ENCODE measurements at places on chromosomes 1 and 21.

GRCh38 chr1:56948403-56949023 is 17.3 kb downstream of the C8B start:
- no peak overlapping the region for H3K27ac ChIP-seq
- no peaks in the 10 kb centered on the region for H3K4me1 ChIP-seq
- H3K36me3 ChIP-seq = no peaks in the 10 kb centered on the region
- no peak overlapping the region for H3K4me3 ChIP-seq
- DNase-seq = no peak

- DNase-seq = no peak
- peaks cover 30% of the 10 kb centered on the region for H3K4me1 ChIP-seq
- peaks cover 25% of the 10 kb centered on the region for H3K27me3 ChIP-seq
- no peak overlapping the region for H3K27ac ChIP-seq
- no peaks in the 10 kb centered on the region for H3K36me3 ChIP-seq
These were observed 1.5 kb downstream of the QSOX1 start for GRCh38 chr1:180156201-180156600.

DNA sequence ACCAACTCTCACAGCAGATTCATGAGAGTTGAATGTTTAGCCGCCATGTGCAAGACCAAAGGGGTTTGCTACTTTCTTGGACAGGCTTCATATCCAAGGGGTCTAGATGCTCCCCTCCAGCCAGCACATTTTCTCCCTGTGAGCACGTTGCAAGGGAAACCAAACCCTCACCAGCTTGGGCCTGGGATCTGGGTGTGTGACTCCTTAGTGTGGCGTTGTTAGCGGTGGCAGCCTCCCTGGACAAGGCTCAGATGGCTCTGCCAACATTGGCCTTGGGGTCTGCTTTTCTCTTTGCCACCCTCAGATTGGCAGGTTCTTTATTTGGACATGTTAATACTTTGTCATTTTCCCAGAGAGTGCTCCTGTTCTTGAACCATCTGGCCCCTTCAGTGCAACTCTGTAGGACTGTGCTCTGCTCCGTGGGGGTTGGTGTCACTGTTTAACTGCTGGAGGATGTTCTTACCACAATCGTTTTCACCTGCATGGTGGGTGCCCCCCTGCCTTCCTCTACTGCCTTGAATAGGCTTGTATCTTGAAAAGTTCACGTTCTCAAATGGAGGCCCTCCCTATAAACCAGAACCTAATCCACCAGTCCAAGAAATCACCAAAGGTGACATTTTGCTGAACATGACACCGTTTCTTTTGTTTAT is 13.4 kb downstream of the ABCG1 start:
- peaks cover 38% of the 10 kb centered on the region for H3K27me3 ChIP-seq
- H3K4me3 ChIP-seq = no peak overlapping the region
- peaks cover 7% of the 10 kb centered on the region for H3K4me1 ChIP-seq

GRCh38 chr1:201598396-201598795 is 59.5 kb downstream of the NAV1 start:
- H3K4me3 ChIP-seq = no peak overlapping the region
- H3K27me3 ChIP-seq = no peaks in the 10 kb centered on the region
- no peaks in the 10 kb centered on the region for H3K4me1 ChIP-seq
- H3K36me3 ChIP-seq = no peaks in the 10 kb centered on the region
- no peak overlapping the region for H3K27ac ChIP-seq
- no peak for DNase-seq
